Body of pancreas (tissue), 4 donors: ENCODE measurements at places on chromosomes 4 and X.
A peak's percentile ranks its signal among the peaks of the same experiment; 100 is the strongest.

DNA sequence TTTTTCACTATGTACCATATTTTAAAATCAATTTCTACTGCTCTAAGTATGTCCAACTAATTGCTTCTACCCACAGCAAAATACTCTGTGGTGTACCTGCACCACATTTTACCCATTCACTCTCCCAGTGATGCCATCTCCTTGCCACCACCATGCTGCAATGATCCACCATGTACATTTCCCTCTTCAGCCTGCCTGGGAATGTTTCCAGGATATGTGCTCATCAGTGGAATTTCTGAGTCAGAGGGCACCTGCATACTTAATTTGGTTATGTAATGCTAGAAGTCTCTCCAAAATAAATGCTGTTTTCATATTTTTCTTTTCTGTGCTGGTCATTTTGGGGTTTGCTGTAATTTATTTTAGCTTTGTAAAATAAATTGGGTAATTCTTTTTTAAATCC is 33.2 kb upstream of the OCIAD2 start:
- no peak for DNase-seq

DNA sequence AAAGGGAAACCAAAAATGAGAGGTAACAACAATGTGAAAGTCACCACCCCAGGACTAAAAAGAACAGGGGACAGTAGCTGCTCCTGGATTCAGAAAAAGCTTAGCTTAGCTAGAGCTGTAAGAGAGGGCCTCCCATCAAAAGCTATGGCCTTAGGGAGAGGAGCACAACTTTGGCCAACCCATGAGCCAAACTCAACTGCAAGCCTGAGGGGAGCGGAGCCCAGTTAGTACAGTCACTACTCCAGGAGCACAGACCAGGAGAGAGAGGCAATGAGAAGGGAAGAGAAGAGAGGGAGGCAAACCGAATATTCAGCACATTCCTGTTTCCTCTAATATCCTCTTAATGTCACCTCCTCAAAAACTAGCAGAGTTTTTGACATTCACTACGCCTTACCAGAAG is 917.1 kb upstream of the INTU start:
- no peak for DNase-seq

GRCh38 chrX:6021316-6022091 is 207.2 kb downstream of the NLGN4X start:
- peak; percentile 29 for DNase-seq

- peak; percentile 28 for DNase-seq
These were observed 70.0 kb downstream of the MGST2 start for GRCh38 chr4:139735381-139736273.

DNA sequence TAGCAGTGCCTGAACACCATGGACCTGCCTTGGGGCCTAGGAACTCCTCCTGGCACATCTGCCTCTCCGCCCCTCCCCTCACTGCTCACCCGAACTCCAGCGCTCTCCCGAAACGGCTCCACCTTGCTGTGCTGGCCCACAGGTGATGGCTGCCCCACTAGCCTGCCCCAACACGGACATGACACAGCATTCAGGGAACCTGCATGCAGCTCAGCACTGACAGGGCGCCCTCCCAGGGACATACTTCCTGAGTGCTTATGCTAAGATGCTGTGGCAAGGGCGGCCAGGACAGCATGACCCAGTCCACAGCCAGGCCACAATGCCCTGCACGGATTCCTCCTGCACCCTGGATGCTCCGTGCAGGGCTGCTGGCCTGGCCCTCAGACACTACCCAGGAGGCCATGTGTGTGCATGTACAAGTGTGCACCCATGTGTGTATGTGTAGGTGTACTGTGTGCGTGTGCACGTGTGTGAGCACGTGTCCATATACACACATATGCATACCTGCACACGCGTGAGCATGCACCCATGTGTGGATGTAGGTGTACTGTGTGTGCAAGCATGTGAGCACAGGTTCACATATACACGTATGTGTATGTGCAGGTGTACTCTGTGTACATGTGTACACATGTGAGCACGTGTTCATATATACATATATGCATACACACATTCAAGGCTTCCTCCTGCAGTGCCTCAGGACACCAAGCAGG is 6.0 kb downstream of the TMEM271 start:
- DNase-seq: no peak

DNA sequence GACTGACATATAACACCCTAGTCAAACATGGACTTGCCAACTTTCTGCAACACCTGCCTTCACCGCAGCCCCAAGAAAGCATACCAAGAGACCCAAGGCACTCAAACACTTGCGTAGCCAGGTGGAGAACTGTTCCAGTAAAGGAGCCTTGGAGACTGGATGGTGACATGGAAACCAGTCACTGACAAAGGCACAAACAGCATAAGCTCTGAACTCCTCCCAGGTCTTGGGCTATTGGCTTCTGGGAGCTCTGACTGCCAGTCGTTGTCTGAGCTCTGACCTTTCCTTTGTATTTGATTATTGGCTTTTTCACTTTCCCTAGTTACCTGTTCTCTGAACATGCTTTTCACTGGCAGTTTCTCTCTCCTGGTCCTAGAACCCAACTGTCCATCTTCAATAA is 38.3 kb downstream of the ARAP2 start:
- peak; percentile 77 for DNase-seq

DNA sequence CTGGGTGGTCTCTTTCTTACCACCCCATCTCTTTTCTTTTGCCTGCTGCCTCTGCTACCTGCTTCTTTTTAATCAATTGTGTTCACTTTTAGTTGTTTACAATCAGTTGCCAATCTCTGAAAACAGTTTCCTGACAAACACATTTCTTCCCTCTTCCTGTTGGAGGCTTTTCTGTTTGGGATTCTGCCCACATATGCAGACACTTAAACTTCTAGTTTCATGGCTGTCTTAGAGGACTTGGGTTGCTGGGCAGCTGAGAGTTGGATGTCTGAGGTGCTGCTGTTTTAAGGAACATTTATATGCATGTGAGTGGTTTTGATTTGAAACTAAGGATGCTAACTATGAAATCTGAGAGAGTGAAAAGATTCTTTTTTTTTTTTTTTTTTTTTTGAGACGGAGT is 112.3 kb upstream of the LIMCH1 start:
- DNase-seq: no peak
